ENCODE measurements at places on chromosomes 16 and 17.

- DNase-seq, result no peak
Observed at GRCh38 chr17:19263641-19264051, 26.5 kb downstream of the EPN2 start.

DNA sequence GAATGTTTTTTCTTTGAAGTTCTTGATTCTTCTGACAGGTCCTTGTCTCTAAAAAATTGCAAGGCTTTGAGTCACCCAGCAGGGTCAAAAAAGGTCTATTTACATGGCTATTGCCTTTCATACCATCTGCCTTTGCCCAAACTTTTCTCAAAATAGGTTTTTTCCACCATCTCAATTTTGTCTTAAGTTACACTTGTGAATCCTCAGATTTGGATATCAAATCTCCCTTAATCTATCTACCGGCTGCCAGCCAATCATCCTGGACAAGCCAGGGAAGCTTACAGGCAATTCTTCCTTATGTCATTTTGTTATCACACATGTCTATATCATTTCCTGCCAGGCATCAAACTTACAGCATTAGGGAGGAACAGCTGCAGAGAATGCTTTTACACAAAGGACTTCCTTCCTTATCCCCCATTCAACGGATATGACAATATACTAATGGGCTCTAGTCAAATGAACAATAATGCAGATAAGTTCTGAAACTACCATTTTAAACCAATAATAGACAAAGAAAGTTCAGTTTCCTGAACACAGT, 104.1 kb upstream of the CORO6 start:
- DNase-seq, result no peak

DNA sequence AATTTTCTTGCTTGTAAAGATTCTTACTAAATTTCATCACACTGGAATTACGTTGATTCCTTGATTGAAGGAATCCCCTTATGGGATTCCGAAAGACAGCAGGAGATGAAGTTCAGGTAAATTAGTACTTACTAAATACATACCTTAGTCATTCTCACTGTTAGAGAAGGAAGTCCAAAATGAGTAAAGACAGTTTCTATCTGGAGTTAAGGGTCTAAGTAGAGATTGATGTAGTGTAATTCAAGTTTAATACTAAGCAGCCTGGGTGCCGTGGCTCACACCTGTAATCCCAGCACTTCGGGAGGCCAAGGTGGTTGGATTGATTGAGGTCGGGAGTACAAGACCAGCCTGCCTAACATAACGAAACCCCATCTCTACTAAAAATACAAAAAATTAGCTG, 9.6 kb downstream of the DDX42 start:
- DNase-seq, result no peak

DNA sequence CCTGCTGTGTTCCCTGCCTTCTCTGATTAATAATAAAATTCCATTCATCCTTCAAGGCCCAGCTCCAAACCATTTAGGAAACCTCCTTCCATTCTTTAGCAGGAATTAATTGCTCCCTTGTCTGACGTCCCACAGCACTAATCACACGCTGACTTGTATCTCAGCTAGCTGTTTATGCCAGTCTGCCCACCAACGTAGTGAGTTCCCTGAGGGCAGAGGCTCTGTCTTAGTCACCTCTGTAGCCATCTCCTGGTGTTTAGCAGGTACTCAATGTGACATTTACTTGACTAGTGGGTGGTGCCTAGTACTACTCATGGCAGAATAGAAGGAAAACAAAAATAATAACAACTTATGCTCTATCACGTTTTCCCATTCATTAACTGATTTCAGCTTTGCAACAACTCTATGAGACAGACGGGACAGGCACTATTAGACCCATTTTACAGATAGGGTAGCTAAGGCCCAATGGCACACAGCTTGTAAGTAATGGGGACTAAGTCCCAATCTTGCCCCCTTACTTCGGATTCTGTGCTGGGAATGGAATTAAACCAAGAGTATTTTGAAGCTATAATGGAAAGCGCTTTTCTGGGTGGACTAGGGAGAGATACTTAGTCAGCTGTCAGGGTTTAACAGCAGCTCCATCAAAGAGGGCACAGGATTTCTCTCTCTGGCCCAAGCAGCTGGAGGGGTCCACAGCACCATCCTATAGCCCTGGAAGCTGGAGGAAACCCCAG, 931 bp upstream of the WIPF2 start:
- DNase-seq, result no peak

Data from NCI-H460 (cell line).